ENCODE measurements at places on chromosomes 11 and 22.
A peak's percentile ranks its signal among the peaks of the same experiment; 100 is the strongest.

GRCh38 chr11:74669211-74670160 lies 61.7 kb downstream of the CHRDL2 start:
- no peak for DNase-seq

- no peak for DNase-seq
These were observed 1.2 kb downstream of the CRYBB1 start for GRCh38 chr22:26616650-26617049.

DNA sequence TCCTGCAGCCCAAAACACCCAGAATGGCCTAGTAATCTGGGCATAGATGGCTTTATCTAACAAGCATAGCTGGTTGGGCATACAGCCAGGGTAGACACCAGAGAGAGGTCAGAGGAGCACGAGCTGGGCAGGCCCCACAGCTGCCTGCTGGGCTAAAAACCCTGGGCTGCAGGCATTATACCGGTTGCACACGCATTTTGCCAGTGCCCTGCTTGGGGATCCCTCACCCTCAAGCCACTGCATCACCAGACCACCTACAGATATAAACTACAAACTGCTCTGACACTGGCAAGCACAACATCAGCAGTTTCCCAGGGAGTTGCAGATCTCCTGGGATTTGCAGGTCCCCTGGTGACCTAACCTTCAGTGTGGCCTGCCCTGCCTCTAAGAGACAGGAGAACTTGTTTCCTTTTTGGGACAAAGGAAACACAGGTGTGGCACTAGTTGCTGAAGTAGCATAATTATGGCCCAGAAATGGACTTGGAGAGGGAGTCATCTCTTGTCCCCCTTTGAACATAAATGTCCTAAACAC lies 79.1 kb upstream of the SC5D start:
- DNase-seq, result no peak

- DNase-seq, result no peak
These were observed 14.5 kb upstream of the MB start for GRCh38 chr22:35631597-35631996.

GRCh38 chr22:46007848-46008261 lies 30.9 kb upstream of the WNT7B start:
- DNase-seq, result no peak

GRCh38 chr11:22749536-22749935 lies 80.1 kb downstream of the SVIP start:
- DNase-seq, result no peak

GRCh38 chr11:12845163-12845562 lies 164.0 kb upstream of the RASSF10 start:
- DNase-seq, result no peak

- no peak for DNase-seq
These were observed 137.7 kb downstream of the ATG16L2 start for GRCh38 chr11:72951888-72952287.

GRCh38 chr22:38066381-38067027 lies 9.3 kb downstream of the PICK1 start:
- DNase-seq, result no peak

DNA sequence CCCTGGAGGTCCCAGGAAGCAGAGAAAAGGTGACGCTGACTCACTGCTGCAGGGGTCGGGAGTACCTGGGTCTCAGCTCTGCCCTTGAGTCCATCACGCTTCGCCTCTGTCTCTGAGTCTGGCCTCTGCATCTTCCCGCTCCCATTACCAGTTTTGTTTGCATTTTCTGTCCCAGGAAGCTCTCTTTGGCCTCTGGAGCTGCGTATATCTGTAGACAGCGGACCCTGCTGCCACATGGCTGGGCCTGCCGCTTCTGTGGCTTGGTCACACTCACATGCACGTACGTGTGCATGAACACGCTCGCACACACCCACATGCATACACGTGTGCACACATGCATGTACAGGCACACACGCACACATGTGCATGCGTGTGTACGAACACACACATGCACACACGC lies 20.8 kb upstream of the APOBEC3A start:
- DNase-seq, result no peak

DNA sequence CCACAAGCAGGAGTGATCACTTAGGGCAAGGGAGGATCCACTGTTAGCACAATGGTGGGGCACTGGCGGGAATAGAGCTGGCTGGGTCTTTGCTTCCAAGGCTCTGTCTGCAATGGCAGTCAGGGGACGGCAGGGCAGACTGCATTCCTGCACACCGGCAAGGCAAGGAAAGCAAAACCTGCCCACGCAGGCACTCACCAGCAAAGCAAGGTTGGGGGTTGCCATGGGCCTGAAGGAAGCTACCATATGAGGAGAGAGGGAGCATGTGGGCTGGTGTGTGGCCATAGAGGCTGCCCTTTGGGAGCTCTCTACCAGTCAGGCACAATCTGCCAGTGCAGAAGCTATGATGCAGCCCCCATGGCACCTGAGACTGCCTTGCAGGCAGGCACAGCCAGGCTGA lies 33.2 kb downstream of the OR8B12 start:
- no peak for DNase-seq

DNA sequence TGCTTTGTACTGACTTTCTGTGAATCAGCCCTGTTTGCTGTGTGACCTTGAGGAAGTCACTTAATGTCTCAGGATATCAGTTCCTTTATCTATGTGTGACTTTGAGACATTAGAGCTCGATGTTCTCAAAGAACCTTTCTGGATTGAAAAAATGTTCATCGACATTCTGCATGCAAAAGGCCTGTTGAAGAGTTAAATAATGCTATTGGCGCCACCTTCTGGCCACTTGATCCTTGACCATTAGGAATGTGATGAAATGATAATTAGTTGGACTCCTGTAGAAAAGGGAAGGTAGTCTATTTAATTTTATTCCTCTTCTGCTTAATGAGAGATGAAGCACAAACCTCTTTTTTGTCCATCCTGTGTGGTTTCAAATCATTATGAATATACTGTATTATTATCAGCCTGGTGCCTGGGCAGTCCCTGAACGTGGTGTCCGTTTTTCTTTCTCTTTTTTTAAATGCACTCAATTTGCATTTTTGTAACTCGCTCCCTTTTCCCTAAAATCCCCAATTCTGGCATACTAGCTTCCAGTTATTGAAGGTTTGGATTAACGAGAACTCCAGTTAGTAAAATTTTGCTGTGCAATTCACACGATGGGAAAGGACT lies 20.7 kb downstream of the ELF5 start:
- DNase-seq, result no peak

GRCh38 chr22:24588757-24589481 lies 4.0 kb downstream of the LRRC75B start:
- DNase-seq, result no peak

- DNase-seq, result no peak
These were observed 141.1 kb downstream of the RCN1 start for GRCh38 chr11:32231909-32232493.

GRCh38 chr22:39259666-39260065 lies 14.9 kb upstream of the PDGFB start:
- no peak for DNase-seq

DNA sequence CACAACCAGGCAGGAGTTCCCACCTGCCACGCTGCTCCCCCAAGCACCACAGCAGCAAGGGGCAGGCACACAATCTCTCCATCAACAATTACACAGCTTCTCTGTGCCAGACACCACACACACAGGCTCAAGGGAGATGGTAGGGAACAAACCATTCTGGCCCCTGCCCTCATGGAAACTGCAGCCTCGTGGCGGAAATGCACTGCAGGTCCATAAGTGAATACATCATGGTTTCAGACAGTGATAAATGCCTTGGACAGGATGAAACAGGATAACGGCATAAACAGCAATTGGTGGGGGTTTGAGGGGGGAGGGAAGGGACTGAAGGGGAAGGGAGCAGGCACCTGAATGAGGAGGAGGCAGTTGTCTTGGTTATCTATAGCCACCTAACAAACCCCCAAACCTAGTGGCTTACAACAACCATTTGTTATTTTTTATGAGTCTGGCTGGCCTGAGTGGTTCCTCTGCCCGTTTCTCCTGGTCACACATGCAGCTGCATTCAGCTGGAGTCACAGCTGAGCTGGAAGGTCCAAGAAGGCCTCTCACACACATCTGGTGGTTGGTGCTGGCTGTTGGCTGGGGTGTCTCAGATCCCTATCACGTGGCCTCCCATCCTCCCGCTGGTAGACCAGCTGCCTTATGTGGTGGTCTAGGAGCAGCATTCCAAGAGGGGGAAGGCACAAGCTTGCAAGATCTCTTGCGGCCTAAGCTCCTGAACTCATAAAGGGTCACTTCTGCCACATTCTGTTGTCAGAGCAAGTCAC lies 15.0 kb upstream of the YWHAH start:
- DNase-seq, result no peak

DNA sequence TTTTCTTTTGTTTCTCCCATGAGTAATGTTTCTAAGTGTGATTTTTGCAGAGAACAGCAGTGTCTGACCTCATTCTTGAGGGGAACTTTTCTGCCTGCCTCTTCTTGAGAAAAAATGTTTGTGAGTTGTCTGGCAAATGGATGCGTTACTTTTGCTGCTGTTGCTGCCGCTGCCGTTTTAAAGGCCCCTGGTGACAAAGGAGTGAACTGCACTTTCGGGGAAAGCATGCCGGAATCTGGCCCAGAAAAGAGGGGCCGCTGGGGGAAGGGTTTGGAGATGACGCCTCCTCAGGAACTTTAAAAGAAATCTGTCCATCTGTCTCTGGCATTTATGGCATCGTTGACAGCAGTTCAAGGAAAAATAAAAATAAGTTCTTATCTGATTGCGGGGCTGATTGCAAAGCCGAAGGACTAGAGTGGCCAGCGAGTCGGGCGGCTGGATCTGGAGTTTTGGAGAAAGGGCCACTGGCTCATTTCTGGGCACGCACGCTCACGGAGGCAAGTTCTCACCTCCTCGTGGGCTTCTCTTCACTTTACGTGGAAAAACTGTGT lies 16.5 kb downstream of the ZBTB16 start:
- DNase-seq, result no peak

GRCh38 chr11:79940974-79941735 lies 500.3 kb upstream of the TENM4 start:
- DNase-seq, result no peak

- no peak for DNase-seq
These were observed 55.4 kb upstream of the PLET1 start for GRCh38 chr11:112315861-112316739.

- DNase-seq, result no peak
These were observed 761.4 kb downstream of the KCNA4 start for GRCh38 chr11:29255401-29255800.

GRCh38 chr11:61098778-61099177 lies 3.5 kb upstream of the CD5 start:
- DNase-seq, result no peak

- DNase-seq, result no peak
These were observed 235.7 kb downstream of the DYNC2H1 start for GRCh38 chr11:103344886-103345285.

GRCh38 chr11:66646828-66647227 lies 8.3 kb downstream of the RBM4 start:
- no peak for DNase-seq

- DNase-seq, result no peak
These were observed 57.0 kb downstream of the BCR start for GRCh38 chr22:23237201-23237798.

DNA sequence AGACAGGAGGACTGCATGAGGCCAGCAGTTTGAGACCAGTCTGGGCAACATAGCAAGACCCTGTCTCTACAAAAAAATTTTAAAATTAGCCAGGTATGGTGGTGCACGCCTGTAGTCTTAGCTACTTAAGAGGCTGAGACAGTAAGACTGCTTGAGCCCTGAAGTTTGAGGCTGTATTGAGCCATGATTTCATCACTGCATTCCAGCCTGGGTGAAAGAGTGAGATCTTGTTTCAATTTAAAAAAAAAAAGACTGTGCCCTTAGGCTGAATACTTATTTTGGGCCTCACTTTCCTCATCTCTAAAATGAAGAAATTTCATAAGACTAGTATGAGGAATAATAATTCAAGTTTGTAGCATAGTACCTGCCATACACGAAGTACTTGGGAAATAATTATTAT lies 6.9 kb downstream of the AQP11 start:
- DNase-seq, result no peak

- no peak for DNase-seq
These were observed 12.3 kb downstream of the MMP3 start for GRCh38 chr11:102831128-102831488.

- no peak for DNase-seq
These were observed 7.7 kb upstream of the OR8B12 start for GRCh38 chr11:124551189-124551588.

DNA sequence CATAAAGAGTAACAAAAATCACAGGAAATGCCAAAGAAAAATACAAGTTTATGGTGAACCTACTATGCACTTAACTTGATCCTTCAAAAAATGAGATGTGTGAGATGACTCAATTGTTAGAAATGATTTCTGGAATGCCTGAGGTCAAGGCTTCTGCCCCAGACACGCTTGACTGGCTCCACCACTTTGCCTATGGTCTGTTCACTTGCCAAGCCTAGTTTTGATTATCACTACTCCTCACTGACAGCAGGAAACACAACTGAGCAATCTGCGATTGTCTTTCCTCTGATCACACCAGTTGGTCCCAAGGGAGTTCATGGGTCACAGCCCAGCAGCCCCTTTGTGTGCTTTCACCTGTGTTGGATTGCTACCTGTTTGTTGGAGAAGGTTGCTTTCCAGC lies 20.6 kb upstream of the PRDM10 start:
- no peak for DNase-seq

GRCh38 chr11:122599434-122599833 lies 56.1 kb upstream of the UBASH3B start:
- no peak for DNase-seq

GRCh38 chr11:95404370-95404769 lies 173.4 kb upstream of the SESN3 start:
- no peak for DNase-seq

GRCh38 chr11:120139316-120140069 lies 1.6 kb upstream of the TRIM29 start:
- DNase-seq, result no peak

GRCh38 chr11:133149698-133150097 lies 382.6 kb downstream of the OPCML start:
- DNase-seq, result no peak

DNA sequence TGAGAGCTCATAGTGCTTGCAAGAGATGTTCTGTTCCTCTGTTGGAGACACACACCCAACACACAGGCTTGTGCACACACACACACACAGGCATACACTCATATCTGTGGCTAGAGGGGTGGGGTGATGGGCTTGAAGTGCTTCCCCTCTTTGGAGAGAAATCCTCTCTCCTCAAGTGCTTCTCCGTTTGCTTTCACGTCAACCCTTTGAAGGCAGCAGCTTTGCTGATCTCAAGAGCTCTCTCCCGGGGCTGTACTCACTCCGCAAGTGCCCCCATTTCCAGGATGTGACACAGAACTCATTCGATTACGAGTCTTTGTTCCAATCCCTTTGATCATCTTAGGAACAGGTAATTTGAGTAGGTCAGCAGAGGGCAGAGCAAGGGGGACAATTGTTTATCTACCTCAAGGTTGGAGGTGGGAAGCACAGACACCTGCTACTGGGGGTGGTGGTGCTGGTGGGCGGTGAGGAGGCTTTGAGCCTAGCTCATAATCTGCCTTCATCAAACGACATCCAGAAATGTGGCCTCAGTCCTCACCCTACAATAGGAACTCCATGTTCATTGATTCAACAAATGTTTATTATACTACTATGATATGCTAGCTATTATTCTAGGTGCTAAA lies 529.8 kb upstream of the CADM1 start:
- no peak for DNase-seq

- DNase-seq, result no peak
These were observed 31.8 kb upstream of the RAPSN start for GRCh38 chr11:47480762-47481161.

- peak; percentile 35 for DNase-seq
These were observed 1.6 kb upstream of the PHLDA2 start for GRCh38 chr11:2930704-2931419.

GRCh38 chr11:103587901-103588788 lies 448.3 kb upstream of the DDI1 start:
- DNase-seq, result no peak

- no peak for DNase-seq
These were observed 108.8 kb upstream of the CD44 start for GRCh38 chr11:35029979-35030682.

GRCh38 chr22:19571207-19571795 lies 47.1 kb upstream of the CLDN5 start:
- DNase-seq, result no peak

All from stimulated activated CD4-positive, alpha-beta T cell treated with anti-CD3 and anti-CD28 coated beads, TNF-alpha, amount 100 ng/mL, for 24 hours (primary cell).